ENCODE measurements at places on chromosomes 6 and 20.

GRCh38 chr20:56362833-56363413 is 4.1 kb downstream of the FAM210B start:
- DNase-seq = no peak
- peaks cover 38% of the 10 kb centered on the region for H3K4me1 ChIP-seq
- no peaks in the 10 kb centered on the region for H3K27me3 ChIP-seq
- H3K27ac ChIP-seq = no peak overlapping the region
- no peak overlapping the region for H3K4me3 ChIP-seq
- H3K36me3 ChIP-seq = peaks cover 34% of the 10 kb centered on the region

DNA sequence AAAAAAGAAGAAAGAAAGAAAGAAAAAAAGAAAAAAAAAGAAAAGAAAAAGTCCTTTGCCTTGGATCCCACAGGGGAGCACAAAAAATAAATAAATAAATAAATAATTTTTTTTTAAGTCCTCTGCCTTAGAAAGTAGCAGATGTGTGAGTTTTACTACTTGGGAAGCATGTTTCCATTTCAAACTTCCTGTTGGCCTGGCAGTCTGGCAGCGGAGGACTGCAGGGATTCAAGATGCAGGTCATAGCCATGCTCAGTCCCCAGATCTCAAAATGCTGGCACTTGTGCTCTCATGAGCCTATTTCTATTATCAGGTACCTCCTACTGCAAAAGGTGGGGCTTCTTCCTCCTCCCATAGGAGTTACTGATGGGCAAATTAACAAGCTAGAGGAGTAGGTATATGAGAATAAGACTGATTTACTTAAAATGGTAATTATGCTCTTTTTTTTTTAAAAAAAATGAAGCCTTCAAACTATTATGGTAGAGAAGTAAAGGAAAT is 54.2 kb upstream of the MAP7 start:
- peaks cover 12% of the 10 kb centered on the region for H3K36me3 ChIP-seq
- H3K4me3 ChIP-seq = no peak overlapping the region
- H3K27ac ChIP-seq = no peak overlapping the region
- H3K27me3 ChIP-seq = no peaks in the 10 kb centered on the region
- peaks cover 3% of the 10 kb centered on the region for H3K4me1 ChIP-seq

- H3K27me3 ChIP-seq = no peaks in the 10 kb centered on the region
- no peak overlapping the region for H3K27ac ChIP-seq
- DNase-seq = no peak
- no peak overlapping the region for H3K4me3 ChIP-seq
- H3K36me3 ChIP-seq = no peaks in the 10 kb centered on the region
- H3K4me1 ChIP-seq = no peaks in the 10 kb centered on the region
Observed at GRCh38 chr6:47203266-47203937, 106.3 kb downstream of the TNFRSF21 start.

- no peaks in the 10 kb centered on the region for H3K4me1 ChIP-seq
- DNase-seq = no peak
- H3K36me3 ChIP-seq = peaks cover 79% of the 10 kb centered on the region
- no peak overlapping the region for H3K4me3 ChIP-seq
- H3K27me3 ChIP-seq = no peaks in the 10 kb centered on the region
Observed at GRCh38 chr6:167030222-167031072, 31.2 kb downstream of the CEP43 start.

All from tibial artery (tissue), 4 donors.